Tongue (tissue), 3 donors: ENCODE measurements at places on chromosomes 3 and 15. TPM values are rescaled to one million over a fixed set of nuclear protein-coding genes. Genes with fewer than 3 reads are reported as not detected.

DNA sequence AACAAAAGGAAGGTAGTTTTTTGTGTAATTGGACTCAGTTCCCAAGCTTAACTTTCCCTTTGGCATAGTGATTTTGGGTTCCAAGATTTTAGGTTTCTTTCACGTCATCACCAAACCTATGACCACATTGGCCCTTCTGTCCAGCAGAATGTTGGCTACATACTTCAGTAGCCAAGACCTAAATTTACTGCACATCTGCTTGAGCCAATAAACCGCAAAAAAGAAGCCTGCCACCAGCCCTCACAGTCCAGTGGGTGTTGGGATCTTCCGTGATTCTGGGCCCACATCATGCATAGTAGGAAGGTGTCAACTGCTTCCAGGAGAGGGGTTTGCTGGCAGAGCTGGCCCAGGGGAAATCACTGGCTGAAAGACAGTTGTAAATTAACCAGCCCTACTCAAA, 57.6 kb upstream of the LIPC start:
- DNase-seq = no peak

Gene FAN1
- total RNA-seq = 36.1 TPM

DNA sequence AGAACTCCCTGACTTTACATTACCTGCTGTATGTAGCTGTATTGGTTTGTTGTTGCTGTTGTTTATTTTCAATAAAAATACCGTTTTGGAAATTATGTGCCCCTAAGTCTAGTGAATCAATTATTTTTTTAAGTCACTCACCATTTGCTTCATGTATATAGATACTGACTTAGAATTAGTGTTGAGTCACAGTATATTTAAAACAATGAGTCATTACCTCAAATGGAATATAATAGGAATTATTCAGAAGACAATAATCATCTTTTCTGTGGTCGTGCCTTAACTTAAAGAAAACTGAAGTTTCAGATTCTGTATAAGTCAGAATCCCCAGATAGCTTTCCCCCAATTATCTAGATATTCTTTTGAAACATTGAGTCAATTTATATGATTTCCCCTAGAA, 21.0 kb upstream of the ALDH1A2 start:
- no peak for DNase-seq

Gene ARRDC4
- 24.4 TPM for total RNA-seq

GRCh38 chr3:126352476-126353454, 4.4 kb downstream of the KLF15 start:
- DNase-seq = no peak

DNA sequence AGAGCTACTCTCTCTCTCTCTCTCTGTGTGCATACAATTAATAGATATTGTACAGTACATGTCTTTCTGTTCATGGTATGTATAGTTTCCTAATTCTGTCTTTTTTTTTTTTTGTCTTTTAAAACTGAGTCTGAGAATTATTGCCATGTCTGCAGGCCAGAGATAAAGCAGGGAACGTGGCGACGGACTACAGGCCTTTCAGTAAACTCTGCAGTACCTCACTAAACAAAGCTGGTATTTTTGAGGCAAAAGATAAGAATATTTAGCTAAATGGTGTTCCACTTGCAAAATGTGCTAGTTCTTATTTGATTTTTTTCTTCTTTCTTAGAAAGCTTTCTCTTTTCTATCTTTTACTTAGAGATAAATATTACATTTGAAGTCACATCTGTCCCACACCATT, 44.0 kb upstream of the EHHADH start:
- no peak for DNase-seq

- no peak for DNase-seq
Measured at GRCh38 chr3:198025644-198026043, 65.6 kb downstream of the LMLN start.

- peak; percentile 65 for DNase-seq
Measured at GRCh38 chr15:91338766-91339165, 238.7 kb downstream of the SV2B start.

DNA sequence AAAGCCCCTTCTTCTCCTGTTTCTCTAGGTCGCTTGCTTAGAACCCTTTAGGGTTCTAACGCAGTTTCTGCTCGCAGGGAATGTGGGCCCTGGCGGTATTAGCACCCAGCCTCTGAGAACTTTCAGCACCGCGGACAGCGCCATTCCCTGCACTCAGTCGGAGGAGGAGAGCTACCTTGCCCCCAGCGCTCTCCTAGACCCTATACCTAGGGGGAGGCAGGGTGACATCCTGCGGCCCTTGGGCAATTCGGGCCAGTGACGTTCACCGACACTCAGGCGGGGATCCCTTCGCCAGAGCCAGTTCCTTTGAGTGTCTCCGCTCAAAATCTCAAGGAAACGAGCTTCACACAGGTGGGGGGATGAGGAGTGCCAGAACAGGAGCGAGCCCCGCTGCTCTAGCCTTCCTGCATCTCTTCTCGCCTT, 1.3 kb downstream of the SLC7A14 start:
- peak; percentile 89 for DNase-seq

DNA sequence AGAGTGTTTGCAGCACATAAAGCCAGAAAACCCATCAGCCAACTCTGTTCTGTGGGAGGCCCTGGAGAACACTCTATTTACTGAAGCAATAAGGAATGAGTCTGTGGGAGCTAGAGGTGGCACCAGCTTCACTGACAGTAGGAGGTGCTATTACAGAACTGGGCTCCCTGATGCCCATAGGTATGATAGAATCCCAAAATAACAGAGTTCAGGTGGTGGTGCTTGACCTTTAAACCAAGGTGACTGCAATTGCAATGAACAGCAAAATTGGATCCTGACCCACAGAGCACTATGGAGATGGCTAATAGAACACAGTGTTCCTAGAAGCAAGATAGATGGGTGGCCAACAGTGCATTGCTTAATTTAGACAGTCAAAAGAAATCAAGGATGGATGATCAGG, 95.4 kb upstream of the RNU6-1 start:
- DNase-seq = no peak

Gene KNL1
- 13.0 TPM for total RNA-seq

GRCh38 chr15:54373332-54373731, 395.1 kb downstream of the UNC13C start:
- no peak for DNase-seq

DNA sequence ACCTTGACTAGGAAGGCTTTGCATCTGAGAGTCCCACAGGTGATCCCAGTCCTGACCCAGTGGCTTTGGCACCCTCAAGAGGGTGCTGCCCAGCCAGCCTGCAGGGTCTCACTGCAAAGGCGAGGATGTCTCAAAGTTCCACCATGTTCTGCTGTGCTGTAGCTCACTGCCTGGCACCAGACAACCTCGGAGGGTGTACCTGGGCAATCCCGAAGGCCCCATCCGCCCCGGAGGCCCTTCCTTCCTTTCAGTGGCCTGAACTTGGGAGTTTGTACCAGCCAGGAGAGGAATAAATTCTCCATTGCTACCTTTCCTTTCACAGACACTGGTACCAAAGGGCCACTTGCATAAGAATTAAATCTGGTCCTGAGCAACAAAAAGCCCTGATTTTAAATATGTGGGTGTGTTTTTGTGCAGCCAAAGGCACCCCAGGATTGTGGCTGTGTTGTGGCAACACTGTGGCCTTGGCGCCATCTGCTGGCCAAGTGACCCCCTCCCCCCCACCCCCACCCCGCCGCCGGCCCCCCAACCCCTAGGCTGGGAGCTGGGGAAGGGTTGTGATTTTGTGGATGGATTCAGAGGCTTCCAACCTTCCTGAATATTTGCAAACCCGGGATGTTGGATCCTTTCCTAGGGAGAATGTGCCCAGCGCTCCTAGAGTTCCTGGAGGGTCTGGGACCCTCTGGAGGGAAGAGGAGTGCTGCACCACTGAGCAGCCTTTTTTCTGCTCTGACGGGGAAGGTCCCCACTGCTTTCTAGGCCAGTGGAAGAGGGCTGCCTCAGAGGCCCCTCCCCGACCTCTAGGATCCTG, 9.7 kb upstream of the PTPN23 start:
- no peak for DNase-seq

DNA sequence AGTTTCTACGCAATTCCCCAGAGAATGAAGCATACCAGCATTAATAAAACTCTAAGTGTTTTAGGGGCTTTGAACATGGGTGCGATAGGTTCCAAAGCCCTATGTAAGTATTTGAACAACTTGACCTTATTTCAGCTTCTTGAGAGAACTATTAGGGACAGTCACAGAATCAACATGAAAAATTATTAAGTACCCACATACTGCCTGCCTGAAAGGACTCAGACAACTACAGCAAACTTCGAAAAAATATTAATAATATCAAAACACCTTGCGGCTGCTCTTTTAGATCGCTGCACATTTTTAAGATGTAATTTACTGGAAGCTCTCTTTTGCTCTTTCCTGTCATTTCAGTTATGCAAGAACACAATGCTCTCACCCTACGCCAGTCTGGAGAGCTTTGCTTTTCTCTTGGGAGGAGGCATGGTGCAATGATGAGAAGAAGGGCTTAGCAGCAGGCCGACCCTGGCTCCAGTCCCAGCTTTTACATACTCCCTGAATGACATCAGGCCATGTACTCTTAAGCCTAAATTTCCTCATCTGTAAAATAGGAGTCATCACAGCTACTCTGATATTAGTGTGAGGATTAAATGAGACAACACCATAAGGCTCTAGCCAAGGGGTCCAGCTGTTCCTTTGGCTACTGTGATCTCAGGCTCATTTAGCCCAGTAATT, 640.7 kb downstream of the FHIT start:
- DNase-seq = peak; percentile 89

GRCh38 chr3:71035314-71035713, 548.2 kb downstream of the FOXP1 start:
- no peak for DNase-seq

Gene DMXL2
- total RNA-seq = 40.0 TPM

DNA sequence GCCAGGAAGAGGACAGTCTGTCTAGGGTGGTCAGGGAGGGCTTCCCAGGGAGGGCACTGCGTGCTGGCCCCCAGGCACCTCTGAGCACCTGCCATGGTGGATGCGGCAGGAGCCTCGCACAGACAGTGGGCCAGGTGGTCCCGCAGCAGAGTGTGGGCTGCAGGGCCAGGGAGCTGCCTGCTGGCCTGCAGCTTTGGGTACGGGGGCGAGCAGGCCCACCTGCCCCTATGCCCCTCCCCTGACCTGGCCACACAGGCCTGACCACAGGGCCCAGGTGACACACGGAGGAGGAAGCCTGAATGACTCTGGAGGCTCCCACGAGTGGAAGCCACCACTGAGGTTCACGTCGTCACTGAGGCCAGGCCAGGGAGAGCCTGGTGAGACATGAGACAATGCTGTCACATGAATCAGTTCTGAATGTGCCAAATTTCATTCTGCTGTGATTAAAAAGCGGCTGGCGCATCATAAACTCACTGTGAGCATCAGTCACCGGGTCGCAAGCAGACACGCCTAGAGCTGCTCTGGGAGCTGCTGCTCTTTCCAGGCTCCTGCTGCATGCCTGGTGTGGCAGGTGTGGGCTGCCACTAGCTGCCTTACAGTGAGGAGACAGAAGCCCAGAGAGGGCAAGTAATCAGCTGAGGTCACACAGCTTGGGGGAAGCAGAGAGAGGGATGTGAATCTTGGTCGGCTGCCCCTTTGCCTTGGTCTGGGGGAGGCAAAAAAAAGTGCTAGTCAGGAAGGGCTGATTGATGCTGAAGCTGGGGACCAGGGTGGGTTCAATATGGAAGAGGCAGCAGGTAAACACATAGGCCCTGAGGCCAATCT, 39.5 kb upstream of the IQSEC1 start:
- DNase-seq = no peak

DNA sequence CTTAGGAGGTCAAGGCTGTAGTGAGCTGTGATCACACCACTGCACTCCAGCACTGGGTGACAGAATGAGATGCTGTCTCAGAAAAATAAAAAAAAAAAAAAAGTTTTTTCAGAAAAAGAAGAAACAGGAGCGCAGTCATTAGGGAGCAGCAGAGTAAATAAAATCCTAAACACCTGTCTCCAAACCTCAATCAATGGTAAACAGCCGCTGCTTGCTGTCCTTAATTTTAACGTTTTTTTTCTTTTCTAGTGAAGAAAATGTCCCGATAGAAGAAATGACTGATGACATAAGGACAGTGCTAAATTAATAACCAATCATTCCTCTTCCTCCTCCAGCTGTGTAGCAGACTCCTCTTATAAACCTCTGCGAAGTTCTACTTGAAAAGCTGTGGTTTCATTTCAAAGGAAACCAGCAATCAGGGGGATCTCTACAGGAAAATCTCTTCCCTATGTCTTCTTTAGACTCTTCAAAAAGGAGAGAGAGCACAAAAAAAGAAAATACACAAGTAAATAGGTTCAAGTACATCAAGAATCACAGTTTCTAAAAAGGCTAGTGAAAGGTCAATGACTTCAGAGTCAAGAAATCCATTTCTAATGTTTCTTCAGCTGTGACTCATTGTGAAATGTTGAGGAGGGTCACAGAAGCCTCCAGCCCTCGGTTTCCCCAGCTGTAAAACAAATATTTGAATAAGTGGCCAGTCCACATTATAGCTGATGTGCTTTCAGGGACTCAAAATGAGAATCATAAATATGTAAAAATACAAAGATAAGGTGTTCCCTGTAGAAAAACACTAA, 127.6 kb downstream of the TMCO5A start:
- no peak for DNase-seq

Gene SLC24A1
- 5.1 TPM for total RNA-seq

GRCh38 chr3:190127797-190128196, 7.1 kb upstream of the P3H2 start:
- no peak for DNase-seq

DNA sequence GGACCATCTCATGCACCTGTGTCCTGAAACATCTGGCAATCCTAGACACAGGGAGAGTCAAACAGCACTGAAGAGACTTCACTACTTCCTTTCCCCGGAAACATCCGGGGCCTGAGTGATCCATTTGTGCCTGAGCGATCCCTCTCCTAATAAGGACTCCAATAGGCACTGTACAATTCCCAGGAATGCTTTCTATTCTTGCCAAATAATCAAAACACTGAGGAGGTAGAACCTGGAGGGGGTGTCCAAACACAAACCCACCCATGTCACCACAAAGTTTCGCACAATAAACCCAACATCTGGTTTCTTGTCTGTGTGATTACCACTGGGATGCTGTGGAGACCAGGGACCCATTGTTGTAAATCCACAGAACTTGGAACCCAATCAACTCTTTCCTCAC, 205.0 kb downstream of the OPA1 start:
- DNase-seq = peak; percentile 53

DNA sequence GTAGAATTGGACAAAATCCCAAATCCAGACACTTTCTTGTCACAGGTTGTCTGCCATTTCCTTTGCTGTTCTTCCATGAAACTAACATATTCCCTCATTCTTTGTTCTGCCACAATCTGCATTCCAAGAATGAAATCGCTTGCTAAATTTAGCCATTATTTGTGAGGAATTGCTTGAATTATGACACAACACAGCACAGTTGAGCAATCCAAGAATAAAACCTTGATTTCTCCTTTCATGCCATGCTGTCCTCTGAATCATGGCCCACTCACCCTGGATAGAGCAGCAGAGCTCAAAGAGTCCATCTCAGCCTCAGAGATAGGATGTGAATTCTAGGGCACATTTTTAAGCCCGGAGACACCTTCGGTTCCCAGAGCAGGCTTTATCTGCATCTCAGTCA, 35.2 kb upstream of the GREM1 start:
- no peak for DNase-seq

GRCh38 chr15:86610038-86610437, 530.4 kb downstream of the AGBL1 start:
- no peak for DNase-seq

Gene C3orf85
- not detected for total RNA-seq
